ENCODE measurements at places on chromosomes 5 and 9. TPM values are rescaled to one million over a fixed set of nuclear protein-coding genes. Genes with fewer than 3 reads are reported as not detected.

- DNase-seq = no peak
These were observed 4.8 kb upstream of the RANBP17 start for GRCh38 chr5:170857066-170857465.

The GPR21 gene
- 0.78 TPM for total RNA-seq

DNA sequence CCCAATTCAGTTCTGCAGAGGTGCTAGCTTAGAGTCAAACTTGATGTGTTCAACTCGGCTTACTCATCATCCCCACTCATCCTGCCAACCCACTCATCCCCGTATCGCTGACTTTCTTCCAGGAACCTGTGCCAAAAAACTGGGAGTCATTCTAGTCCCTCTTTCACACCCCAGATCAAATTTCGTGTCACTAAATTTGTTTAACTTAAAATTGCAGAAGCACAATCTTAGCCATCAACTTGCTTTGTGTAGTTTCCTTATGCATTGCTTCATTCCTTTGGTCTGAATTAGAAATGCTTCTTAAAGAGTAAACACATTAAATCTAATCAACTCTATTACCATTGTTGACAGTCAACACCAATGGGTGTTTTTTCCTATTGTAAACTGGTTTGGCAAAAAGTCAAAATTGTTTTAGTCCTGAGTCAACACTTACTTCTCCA is 162.4 kb downstream of the TTC39B start:
- no peak for DNase-seq

GRCh38 chr5:142475102-142475513 is 150.3 kb upstream of the SPRY4 start:
- DNase-seq = no peak

- DNase-seq = no peak
These were observed 42.0 kb downstream of the CSF1R start for GRCh38 chr5:150044329-150044681.

- DNase-seq = peak; percentile 95
These were observed 2.5 kb upstream of the LRRC14B start for GRCh38 chr5:188488-189481.

The DIRAS2 gene
- not detected for total RNA-seq

DNA sequence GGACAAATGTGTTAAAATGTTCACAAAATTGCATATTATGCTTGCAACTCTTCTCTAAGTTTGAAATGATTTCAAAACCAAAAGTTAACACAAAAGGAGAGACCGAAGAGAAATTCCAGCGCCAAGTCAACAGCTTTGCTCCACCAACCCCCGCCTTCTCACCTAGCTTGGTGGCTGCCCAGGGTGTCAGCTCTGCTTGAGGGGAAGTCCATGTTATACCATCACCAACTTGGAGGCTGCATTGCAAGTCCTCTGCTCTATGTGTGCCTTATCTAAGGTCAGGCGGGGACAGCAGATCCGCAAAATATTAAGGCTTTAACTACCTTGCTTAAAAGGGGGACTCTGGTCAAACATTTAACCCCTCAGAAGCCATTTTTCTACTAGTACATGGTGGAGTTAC is 14.6 kb downstream of the CCNJL start:
- DNase-seq = no peak

The SEMA6A gene
- total RNA-seq = not detected

DNA sequence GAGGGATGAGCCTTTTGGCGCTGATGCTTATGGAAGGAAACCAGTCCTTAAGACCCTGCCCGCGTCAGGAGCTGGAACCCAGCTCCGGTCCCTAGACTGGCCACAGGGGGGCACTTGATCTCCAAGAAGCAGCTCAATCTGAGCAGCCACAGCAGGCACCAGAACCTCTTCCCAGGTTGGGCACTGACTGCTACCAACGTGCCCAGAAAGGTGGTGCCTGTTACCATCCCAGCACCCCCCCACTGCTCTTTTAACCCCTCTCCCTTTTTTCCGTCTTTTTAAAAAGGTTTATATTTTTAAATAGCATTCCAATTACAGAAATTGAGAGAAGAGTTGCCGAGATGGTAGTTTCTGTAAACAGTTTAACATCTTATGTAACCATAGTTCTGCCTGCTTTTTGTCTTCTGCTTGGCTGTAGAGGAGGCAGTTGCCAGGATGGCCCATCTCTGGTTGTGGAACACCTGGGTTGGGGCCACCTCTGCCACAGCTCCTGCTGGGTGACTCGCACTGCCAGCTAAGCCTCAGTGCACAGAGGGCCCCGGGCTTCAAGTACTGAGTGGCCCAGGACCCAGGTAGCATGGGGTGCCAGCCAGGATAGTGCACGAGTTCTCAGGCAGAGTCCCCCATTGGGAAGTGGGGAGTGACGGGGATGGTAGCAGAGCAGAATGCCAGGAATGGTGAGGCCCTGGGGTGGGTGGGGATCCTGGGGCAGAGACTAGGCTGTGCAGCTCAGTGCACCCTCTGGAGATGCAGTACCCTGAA is 62.8 kb downstream of the PFDN1 start:
- peak; percentile 84 for DNase-seq

The DNAJC21 gene
- 58.5 TPM for total RNA-seq

DNA sequence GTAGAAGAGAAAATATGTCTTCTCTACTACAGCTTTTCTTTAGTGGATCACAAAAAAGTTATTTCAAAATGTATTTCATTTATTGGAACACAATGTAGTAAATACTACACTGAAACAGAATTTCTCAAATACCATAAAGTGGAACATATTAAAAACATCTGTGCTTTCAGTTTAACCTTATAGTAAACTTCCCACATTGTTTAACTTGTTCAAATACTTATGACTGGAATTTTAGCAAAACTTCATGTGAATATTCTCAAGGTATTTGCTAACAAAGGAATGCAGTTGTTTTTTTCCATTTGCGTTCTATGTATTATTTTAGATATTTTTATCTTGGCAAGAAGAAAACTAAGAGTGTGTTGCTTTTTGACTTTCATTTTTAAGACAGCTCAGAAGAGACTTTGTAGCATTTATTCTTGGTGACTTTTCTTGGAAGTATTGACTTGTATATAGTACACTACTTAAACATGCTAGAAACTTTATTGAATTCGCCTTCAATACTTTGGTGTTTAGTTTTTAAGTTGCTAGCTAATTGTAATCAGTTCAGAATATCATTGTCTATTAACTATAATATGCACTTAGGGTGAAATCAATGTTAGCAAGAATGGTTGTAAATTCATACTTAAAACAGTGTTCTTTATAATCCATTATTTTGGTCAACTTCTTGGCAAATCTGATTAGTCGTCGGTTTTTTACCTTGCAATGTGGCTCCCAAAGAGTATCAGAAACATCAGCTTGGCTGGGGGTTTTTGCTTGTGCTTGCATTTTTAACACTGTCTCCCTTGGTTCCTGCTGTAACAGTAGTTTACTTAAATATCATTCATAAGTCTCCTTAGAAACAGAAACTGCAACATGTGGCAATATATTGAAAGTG is 5.0 kb upstream of the RHOBTB3 start:
- DNase-seq = no peak

DNA sequence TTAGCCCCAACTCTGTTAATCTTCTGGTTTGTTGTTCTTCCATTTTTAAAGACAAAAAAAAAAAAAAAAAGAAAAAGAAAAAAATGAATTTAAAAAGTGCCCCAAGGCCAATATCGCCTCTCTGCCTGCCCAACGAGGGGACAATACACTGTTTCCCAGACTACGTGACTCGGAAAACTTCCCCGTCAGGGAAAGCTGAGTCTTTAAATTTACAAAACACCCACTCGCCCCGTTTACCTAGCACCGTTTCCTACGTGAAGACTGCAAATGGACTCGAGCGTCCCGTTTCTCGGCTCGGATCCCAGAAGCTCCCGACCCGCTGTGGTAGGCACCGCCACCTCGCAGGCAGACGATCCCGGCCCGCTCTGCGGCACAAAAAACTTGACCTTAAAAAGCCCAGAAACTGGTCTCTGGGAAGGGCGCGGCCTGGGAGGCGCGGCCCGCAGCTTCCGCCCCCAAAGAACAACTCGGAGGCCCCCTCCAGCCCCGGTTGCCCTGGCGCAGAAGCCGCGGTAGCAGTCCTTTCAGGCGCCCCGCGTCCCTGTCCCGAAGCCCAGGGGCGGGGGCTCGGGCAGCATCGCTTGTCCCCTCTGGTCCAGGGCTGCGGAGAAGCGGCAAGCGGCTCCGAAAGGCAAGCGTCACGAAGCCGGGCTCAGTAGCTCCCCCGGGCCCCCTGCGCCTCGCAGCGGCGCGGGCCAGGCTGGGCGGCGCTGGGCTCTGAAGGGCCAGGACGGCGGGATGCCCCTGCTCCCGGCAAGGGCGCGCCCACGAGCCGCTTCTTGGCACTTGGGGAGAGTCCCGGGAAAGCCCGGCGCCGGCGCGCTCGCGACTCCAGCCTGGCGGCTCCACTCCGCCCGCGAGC is at the start of gene GCNT4:
Gene GCNT4, minus strand, starts transcription at position 367 of the 862 bp plus-strand sequence. CDS start 22,521 bp downstream, outside the sequence.
- peak; percentile 67 for DNase-seq

- no peak for DNase-seq
These were observed 164.1 kb upstream of the MPDZ start for GRCh38 chr9:13443346-13444244.

The FSTL4 gene
- not detected for total RNA-seq

DNA sequence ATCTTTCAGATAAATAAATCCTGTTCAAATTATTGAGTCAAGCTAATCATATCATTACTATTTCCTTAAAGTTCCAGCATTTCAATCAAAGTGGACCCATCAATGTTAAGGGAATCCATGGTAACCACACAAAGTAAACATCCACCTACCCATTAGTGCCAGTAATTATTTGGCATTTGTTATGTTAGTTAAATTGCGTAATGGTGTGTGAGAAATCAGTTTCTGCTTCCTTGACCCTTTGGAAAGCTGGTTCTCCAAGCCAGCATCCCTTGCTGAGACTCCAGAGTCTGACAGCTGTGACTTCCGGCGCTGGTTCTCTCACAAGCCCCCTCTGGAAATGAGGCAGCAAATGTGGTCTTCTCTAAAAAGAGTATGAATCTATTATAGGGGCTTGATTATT is 308.6 kb upstream of the EFNA5 start:
- no peak for DNase-seq

The PHYHD1 gene
- total RNA-seq = 0.21 TPM

The MAMDC4 gene
- total RNA-seq = 17.5 TPM

DNA sequence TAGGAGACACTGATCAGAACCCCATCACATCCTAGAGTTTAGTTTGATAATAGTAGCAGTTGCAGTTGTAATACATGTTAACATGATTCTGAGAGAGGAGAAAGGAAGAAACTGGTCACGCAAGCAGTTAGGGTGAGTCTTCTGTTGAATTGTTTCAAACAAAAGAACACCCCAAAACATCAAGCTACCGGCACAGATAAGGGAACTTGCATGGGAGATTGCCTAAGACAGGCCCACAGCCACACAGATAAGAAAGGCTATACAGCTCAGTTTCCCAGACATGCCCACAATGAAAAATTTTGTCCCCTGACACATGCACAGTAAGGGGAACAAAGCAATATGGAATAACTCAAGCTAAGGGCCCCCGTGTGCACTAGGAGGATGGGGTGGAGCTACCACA is 15.9 kb downstream of the HSPB3 start:
- DNase-seq = no peak

- peak; percentile 26 for DNase-seq
These were observed 8.3 kb upstream of the COMMD10 start for GRCh38 chr5:116076496-116076895.

DNA sequence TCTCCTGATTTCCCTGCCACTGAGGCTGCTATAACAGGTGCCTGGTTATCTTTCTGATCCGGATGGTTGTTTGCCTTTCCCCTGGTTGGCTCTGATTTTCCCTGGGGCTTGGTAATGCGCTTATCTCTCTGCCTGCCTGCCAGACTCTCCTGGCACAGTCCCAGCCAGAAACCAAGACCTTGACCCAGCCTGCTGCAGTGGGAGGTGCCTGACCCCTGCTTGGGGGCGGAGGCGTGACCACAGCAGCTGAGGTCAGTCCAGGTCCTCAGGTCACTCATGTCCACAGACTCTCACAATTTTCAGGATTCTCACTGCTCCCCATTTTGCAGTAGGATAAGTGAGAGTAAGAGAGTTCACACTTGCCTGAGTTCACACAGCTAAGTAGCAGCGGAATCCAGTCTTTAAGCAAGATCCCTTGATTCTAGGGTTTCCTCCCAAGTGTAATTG is 24.4 kb upstream of the SYNPO start:
- no peak for DNase-seq

The MELK gene
- 63.9 TPM for total RNA-seq

GRCh38 chr9:2681981-2682380 is 35.3 kb upstream of the KCNV2 start:
- DNase-seq = no peak

The ARSI gene
- total RNA-seq = not detected

The ANKRD20A1 gene
- 0.90 TPM for total RNA-seq

GRCh38 chr5:163260961-163261360 is 176.4 kb upstream of the CCNG1 start:
- no peak for DNase-seq

GRCh38 chr5:12885018-12885417 is 980.8 kb upstream of the CTNND2 start:
- no peak for DNase-seq

DNA sequence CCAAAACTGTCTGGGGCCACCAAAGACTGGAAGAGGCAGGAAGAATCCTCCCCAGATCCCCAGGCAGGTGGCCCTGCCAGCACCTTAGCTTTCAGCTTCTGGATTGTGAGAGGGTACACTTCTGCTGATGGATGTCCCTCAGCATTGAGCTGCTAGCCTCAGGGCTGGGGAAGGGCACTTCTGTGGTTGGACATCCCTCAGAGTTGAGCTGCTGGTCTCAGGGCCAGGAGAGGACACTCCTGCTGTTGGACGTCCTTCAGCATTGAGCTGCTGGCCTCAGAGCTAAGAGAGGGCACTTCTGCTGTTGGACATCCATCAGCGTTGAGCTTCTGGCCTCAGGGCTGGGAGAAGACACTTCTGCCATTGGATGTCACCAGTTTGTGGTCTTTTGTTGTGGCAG is 83.8 kb upstream of the FCN1 start:
- no peak for DNase-seq

The OSMR gene
- 0.26 TPM for total RNA-seq

GRCh38 chr5:81837667-81838306 is 86.9 kb upstream of the SSBP2 start:
- no peak for DNase-seq

The TAF11L6 gene
- total RNA-seq = not detected

DNA sequence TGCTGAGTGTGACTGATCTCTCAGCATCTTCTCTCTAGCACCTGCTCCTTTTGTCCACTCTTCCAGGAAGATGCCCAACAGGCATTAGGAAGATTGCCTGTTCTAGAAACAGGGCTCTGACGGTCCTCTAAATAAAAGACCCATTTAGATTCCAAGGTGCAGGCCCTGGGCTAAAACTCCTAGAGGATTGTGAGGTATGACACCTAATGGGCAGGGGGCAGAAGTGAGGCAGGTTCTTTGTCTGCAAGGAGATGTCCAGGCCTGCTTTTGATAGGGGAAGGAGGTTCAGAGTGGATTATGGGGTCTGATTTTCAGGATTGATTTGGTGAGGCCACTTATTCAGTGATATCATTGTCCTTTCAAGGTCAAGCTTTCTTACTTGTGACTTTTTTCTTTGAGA is 140.8 kb upstream of the TRPC7 start:
- DNase-seq = no peak

The IFNK gene
- total RNA-seq = not detected

GRCh38 chr9:77221431-77221830 is 44.1 kb downstream of the VPS13A start:
- DNase-seq = no peak

The ADGRV1 gene
- 0.12 TPM for total RNA-seq

The C5 gene
- 2.4 TPM for total RNA-seq
